ENCODE measurements at places on chromosomes 6 and 20.
A peak's percentile ranks its signal among the peaks of the same experiment; 100 is the strongest.

DNA sequence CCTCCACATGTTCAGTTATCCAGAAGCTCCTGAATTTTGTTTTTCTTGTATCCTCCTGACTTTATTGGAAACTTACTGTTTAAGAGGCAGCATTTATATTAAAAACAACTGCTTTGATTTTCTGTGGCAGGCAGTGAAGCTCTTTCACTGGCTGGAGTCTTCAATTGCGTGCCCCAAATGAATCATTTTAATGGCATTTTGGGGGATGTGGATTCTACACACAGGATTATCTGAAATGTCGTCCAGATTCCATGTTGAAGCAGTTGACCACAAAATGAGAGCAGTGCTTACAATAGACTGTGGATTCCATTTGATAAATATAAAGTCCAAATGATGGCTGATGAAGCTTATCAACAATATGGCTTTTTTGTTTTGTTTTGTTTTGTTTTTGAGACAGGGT, 41.0 kb upstream of the HIVEP1 start:
- DNase-seq, result no peak

DNA sequence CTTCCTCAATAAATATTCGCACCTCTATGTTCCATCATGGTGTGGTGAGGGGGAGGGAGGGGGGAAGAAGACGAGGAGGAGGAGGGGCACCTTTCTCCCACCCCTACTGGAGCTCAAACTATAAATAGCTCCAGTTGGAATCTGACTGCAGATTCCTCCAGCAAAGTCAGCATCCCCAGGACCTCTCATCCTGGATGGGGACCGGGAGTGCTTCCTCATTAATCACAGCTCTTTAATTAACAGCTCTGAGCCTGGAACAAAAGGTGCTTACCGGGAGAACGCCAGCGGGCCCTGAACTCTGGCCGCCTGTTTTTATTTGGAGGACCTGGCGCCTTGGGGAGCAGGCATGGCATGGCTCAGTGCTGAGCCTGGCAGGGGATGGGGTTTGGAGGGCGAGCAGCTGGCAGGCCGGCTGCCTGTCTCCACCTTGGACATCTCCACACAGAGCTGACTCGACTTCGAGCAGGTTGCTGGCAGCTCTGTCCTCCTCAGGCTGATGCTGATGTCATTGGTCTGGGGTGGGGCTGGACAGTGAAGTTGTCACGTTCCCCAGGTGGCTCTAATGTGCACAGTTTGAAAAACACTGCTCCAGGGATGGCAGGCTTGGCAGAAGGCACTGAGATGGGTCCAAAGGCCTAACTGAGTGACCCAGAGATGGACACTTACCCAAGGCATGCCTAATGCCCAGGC, 180.4 kb downstream of the DHX35 start:
- DNase-seq, result no peak

- no peak for DNase-seq
Measured at GRCh38 chr6:132443206-132443605, 41.9 kb upstream of the MOXD1 start.

DNA sequence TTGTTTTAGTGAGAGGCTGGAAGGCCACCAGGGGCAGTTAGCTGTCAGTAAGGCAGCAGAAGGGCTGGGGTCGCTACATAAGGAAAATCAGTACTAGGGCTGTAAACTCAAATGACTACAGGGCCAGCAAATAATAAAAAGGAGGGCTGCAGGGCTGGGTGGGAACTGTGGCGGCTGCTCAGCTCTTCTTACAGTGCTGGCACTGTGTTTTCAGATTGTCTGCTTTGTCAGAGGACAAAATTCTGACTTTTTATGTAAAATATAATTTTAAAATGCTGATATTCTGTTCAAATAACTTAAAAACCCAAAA, 23.2 kb downstream of the HLA-A start:
- DNase-seq, result no peak

DNA sequence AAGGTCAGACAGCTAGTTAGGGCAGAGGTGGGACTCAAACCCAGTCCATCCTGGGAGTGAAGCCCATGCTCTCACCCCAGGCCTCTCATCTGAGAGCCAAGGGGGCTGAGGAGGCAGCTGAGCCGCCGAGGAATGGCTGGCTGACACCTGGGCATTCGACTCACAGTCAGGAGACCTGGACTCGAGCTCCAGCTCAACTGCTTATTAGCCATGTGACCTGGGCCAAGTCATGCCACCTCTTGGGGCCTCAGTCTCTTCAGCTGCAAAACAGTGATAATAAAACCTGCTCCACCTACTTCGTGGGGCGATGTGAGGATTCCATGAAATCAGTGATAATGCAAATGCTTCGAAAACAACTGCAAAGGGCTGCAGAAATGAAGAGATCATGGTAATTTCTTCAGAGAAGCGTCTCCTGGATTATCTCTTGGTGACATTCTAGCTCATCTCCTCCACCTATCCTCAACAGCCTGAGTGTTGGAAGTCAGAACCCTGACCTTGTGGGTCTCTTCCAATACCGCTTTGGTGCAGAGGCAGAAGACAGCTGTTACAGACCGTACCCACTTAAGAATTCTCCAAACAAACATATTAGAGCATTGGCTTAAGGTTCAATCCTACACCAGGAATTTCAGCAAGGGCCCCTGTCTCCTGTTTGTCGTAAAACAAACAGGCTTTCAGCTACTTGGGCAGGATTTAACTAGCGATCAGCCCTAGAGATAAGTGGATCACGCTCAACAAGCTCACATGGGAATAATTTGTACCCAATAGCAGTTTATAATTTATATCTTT, 60.0 kb upstream of the PIM1 start:
- no peak for DNase-seq

GRCh38 chr20:23374441-23374840, 12.5 kb downstream of the GZF1 start:
- DNase-seq, result no peak

- DNase-seq, result peak; percentile 90
Measured at GRCh38 chr20:46774236-46774635, 64.8 kb downstream of the SLC2A10 start.

- no peak for DNase-seq
Measured at GRCh38 chr6:22444330-22444729, 125.0 kb upstream of the HDGFL1 start.

DNA sequence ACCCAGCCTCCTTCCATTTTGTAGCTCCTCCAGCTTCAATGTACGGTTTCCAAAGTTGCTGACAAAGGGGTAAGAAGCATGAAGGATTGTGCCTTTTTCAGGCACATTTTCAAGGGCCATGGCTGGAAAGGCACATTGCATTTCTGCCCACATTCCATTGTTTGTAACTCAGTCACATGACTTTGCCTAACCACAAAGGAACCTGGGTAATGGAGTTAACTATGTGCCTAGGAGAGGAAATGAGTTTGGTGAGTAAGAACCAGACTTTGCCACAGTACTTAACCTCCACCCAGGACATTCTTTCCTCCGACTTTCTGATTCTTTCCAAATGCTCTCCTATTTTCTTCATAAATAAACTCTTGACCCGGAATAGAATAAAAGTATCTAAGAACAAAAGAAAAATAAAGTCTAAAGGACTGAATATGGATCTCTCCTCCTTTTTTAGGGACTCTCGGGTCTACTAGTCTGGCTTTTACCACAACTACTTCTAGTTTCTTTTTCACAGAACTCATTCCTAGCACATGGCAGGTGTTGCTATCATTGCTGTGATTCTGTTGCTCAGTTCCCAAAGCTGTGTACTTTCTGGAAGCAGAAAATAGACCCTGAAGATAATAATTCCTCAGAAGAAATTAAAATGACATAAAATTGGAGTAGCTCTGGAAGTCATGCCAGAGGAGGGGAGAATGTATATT, 81.5 kb upstream of the ISM1 start:
- no peak for DNase-seq

- DNase-seq, result no peak
Measured at GRCh38 chr6:136628996-136629395, 78.8 kb upstream of the MAP7 start.

DNA sequence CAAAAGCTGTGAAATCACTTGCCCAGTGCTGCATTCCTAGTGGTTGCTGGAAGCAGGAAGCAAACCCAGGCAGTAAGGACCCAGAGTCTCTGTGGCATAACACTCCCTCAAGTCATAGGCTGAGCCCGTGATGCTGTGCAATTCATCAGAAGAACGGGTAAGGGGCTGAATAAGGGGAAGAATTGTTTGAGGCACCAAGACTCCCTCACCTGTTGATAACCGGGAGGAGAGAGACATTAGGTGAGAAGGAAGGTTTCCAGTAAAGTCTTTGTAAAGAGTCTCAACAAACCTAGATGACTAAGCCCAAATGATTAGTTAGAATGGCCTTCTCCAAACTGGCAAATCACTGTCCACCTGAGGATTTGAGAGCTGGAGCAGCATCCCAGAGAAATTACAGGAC, 18.3 kb downstream of the ENPP3 start:
- no peak for DNase-seq

- DNase-seq, result no peak
Measured at GRCh38 chr6:152380351-152380767, 256.8 kb downstream of the SYNE1 start.

DNA sequence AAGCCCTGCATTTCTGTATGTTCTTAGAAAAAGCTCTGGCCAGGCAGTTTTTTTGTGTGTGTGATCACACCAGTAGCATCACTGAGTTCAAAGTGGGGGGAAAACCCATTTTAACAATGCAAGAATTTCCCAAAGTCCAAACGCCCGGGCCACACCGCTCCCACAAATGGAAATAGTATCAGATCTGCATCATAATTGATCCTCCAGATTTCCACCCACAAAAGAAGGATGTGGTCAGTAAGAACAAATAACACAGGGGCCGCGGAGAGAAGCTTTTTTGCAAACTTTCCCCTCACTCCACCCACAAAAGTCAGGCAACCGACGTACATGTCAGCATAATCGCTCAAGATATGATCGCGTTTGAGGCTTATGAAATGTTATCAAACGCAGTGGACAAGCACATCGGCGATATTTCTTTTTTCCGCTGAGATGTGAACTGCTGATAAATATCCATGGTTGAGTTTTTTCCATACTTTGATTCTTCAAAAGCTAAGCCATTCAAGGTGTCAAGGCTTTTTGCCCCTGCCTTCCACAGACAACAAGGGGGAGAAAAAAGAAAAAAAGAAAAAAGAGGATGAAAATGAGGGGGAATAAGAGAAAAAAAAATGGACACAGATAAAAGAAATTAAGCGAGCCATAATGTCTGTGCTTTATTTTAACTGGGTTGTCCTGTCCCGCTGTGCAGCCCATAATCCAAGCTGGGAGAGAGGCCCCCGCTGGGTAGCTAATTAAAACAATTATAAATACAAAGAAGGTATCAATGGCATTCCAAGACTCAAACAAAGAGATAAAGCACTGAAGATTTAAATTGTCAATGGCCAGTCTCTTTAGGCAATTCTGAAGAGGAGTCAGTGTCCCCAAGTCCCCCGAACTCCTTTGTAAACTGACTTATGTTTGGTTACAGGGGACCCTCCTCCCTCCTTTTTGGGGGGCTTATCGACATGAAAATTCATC, 143.5 kb downstream of the ZFP64 start:
- no peak for DNase-seq

GRCh38 chr6:3321042-3321441, 62.3 kb downstream of the PSMG4 start:
- no peak for DNase-seq

DNA sequence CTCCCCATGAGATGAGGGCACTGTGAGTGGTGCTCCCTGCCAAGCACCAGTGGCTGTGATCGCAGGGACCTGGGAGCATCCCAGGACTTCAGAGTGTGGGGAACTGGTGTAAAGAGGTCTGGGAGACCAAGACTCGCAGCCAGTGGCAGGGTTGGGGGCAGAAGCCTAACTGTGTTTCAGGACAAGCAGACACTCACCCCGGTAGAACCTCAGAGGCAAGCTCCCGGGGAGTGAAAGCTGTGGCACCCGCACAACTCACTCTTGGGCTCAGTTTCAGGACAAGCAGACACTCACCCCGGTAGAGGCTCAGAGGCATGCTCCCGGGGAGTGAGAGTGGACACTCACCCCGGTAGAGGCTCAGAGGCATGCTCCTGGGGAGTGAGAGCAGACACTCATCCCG, 112.8 kb downstream of the ASXL1 start:
- DNase-seq, result no peak
